ENCODE measurements at places on chromosomes 3 and 15. TPM values are rescaled to one million over a fixed set of nuclear protein-coding genes. Genes with fewer than 3 reads are reported as not detected.
A peak's percentile ranks its signal among the peaks of the same experiment; 100 is the strongest.

Gene ADAMTS7
- total RNA-seq = 0.35 TPM

Gene TPRA1
- 22.6 TPM for total RNA-seq

Gene CHST2
- total RNA-seq = 1.7 TPM

Gene VILL
- total RNA-seq = 18.7 TPM

Gene GRAMD1C
- total RNA-seq = 0.48 TPM

Gene TMOD2
- total RNA-seq = 6.2 TPM

Gene CCR4
- 118 TPM for total RNA-seq

Gene ZNF860
- 0.08 TPM for total RNA-seq

DNA sequence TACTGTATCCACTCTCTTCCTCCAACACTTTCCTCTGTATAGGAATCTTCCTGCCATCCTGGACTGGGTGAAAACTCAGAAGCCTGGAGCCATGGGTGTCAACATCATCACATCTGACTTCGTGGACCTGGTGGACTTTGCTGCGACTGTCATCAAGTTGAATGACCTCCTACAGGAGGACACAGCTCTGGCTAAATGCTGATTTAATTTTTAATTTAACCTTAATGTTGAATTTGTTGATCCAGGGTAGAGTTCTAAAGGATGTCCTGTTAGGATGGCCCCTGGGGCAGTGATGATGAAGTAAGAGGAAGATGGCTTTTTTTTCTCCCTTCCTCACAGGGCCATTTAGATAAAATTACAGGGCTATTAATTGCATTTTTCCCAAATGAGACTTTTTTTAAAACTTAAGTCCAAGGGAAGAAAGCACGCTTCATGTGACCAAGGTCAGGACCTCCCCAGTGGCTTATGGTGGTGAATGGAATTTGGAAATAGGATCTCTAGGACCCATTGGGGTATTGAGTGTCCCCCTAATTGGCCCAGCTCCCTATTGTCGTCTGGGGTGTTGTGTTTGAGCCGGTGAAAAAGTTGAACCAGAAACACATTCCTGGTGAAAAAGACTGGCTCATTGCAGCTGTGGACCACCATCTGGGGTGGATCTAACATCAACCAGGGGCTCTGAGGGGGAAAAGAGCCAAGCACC is 125.7 kb upstream of the ZBED2 start:
- no peak for DNase-seq

DNA sequence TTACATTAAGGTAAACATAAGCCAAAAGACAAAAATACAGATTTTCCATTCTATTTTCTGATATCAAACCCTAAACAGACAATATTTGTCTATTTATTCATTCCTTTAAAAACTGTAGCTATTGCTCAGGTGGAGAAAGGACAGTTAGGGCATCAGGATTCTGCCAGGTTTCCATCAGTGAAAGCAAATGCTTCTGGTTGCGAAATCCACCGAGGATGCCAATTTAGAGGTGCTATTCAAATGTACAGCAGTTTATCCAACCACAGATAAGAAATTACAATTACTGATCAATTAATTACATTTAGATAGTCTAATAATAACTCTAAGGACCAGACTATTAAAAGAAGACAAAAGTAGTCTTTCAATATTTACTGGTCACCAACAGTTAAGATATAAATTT is 3.9 kb downstream of the TOMM70 start:
- DNase-seq = no peak

DNA sequence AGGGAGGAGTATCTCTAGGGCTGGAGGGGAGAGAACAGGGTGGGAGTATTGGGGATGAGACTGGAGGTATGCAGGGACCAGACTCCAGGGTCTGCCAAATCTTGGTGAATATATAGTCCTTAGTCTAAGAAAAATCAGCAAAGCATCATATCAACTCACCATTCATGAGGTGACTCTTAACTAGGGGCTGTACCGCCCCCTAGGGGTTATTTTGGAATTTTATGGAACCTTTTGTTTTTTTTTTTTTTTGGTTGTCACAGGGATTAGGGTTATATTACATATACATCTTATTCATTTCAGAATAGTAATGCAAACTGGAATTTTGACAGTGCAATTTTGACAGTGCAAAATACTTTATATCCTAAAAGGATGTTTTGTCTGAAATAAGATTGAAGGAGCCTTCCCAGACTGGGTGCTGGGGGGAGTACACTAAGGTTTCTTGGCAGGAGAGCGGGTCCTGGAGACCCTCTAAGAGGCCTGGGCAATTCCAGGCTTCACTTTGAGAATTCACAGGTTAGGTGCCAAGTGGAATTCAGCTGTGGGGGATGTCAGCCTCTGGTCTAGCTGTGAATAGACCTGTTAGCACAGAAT is 7.5 kb downstream of the CMTM7 start:
- DNase-seq = peak; percentile 45

DNA sequence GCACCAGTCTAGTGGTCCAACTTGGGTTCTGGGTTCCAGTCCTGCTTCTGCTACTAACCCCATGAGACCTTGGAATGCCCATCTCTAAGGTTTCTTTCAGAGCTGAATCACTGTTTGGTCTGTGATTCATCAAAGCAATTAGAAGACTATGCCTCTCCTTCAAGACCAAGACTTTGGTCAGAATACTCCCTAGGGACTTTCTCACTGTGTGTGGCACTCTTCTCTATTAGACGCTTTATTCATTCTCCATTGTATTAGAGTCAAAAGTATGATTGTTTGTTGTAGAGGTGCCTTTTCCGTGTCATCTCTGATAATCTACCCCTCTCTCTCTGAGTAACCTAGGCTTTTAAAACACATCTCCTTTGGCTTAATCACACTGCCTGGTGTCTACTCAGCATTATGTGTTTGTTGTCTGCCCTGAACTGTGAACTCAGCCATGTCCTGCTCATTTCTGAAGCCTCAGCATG is 90.5 kb downstream of the LPP start:
- no peak for DNase-seq

- no peak for DNase-seq
Observed at GRCh38 chr3:24128199-24129005, 183.3 kb downstream of the NR1D2 start.

DNA sequence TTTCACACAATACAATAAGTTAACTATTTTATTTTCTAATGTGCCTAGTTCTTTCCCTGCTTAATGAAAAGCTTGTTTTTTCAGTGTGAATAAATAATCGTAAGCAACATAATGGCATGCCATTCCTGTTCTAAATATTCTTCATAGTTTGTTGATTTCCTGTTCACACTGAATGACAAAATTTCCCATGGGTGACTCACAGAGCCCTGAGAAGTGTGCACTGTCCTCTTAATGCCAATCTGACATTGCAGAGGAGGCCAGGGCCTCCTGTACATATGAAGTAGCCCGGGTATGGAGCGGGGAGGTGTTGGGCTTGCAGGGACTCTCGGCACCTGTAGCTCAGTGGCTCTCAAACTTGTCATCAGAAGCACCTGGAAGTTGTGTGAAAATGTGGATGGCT is 24.3 kb downstream of the CCR3 start:
- DNase-seq = no peak

- DNase-seq = no peak
Observed at GRCh38 chr3:191343115-191343514, 12.8 kb upstream of the UTS2B start.

GRCh38 chr15:41851755-41852370 is 13.2 kb downstream of the PLA2G4B start:
- DNase-seq = no peak

DNA sequence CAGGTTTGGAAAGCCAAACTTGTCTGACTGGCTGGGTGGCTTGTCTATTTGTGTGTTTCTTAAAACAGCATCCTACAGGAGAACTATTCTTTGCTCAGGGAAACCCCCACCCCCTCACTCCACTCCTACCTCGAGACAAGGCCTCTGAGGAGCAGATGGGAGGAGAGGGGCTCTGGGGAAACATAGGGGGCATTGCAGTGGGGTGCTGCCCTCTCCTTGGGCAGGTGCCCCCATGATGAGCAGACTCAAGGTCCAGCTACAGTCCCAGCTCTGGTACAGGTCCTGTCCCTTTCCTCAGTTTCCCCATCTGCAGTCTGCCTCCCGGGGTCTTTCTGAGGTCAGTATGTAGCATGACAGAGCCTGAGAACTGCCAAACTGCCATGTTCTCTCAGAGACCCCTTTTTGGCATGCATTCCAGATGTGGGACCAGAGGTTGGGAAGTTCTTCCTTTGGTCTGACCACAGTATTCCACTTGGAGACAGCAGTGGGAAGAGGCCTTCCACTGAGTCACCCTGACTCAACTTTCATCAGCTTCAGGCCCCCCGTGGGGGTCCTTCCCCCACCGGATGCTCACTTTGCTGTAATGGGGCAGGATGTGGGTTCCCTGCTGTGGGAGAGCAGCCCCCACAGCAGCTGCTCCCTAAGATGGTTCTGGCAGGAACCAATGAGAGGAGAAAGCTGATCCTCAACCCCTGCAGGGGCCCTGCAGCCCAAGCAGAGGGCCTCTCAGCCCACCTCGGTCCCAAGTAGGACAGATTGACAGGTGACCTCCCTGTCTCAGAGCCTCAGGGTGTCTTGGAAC is 32.3 kb upstream of the CYP11A1 start:
- DNase-seq = peak; percentile 72

- DNase-seq = no peak
Observed at GRCh38 chr15:39283531-39283930, 297.3 kb upstream of the THBS1 start.

Measured in activated CD4-positive, alpha-beta memory T cell treated with anti-CD3 and anti-CD28 coated beads, Interleukin-2, amount 10 ng/mL, durations not matched to agents 7 days and 5 days (primary cell).